ENCODE measurements at places on chromosomes 1 and 21. TPM values are rescaled to one million over a fixed set of nuclear protein-coding genes. Genes with fewer than 3 reads are reported as not detected.

Gene OR10J1
- total RNA-seq, result not detected

DNA sequence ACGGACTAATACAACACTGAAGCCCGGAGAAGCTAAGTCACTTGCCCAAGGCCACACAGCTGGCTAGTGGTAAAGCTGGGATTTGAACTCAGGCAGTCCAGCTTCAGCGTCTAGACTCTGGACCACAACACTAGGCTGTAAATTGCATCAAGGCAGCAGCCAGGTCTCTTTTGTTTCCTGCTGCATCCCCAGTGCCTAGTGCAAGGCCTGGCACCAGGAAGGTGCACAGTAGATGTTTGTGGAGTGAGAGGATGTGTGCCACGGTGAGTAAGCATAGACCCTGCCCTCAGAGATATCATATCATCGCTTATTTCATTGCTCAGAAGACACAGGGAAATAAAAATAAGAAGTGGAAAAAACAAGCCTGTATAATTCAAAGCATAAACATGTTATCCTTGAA lies 40.9 kb downstream of the IGSF21 start:
- no peak for DNase-seq

DNA sequence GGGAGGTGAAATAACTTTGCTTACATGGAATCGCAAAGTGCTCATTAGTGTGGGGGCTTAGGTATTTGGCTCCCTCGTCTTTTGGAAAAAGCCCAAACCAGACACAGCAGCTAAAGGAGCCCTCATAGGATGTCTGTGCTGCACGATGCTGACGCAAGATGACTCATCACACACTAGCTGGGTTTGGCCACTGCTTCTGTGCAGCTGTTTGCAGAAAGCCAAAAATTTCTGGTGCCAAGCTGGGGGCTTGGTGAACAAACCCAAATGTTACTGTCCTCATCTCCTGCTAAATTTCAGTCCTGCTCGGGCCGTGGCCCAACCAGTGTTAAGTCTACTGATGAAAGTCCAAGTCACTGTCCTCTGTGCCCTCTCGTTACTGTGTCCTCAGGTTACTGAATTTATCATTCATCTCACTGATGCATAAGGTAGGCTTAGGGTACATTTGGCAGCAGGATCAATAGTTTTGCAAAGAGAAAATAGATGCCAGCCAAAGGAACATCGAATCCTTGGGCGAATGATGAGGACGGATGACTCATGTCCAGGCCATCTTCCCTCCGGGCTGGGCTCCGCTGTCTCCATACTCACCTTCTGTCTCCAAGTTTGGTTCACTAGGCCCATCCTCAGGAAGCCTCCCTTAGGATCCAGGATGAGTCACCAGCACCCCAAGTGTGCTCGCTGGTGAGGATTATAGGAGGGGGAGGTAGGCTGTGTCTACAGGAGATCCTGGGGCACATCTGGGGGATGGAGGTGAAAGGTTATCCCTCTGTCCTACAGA lies 177.7 kb downstream of the ADSS2 start:
- DNase-seq, result no peak

GRCh38 chr1:193480755-193481154 lies 294.3 kb upstream of the B3GALT2 start:
- no peak for DNase-seq

Gene EDN2
- not detected for total RNA-seq

Gene ANKRD45
- total RNA-seq, result not detected

DNA sequence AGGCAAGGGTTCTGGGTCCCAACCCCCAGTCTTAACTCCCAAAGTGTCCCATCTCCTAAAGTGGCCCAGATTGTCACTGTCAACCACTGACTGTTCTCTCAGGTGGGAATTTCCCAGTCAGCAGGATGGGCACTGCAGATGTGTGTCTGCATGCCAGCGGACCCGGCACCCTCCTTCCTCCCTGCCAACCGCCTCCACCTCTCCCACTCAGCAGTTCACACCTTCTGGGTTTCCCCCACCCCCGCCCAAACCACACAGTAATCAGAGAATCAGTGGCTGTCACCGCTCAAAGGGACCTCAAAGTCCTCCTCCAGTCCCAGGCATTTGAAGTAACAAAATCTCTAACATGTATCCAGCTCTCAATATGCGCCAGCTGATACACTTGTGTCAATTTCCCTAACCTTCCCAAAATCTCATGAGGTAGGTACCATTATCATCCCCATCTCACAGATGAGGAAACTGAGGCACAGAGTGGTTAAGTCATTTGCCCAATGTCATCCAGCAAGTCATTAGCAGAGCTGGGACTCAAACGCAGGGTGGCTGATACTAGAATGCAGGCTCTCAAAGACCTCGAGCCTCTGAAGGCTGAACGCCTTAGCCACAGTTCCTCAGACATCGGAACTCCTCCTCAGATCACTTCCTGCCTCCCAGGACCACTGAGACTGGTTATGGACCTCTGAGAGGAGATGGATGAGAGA lies 4.8 kb downstream of the RUNX3 start:
- peak; percentile 68 for DNase-seq

Gene DENND2C
- 1.9 TPM for total RNA-seq

- DNase-seq, result no peak
Observed at GRCh38 chr1:88208389-88208788, 475.7 kb upstream of the PKN2 start.

DNA sequence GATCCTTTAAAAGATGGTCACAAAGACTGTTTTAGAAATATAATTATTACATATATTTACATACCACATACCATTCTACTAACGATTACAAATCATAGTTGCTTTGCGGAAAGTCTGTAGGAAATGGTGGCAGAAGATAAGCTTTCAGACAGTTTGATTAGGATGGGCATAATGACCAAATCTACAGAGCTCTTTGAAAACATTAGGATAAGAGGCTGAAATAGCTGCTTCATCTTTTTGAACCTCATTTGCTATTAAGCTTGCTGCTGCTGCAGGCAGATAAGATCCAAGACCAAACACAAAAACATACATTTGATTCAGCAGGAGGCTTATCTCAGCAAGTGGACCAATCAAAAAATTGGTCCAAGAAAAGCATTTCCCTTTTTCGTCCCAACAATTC lies 47.1 kb downstream of the DDAH1 start:
- no peak for DNase-seq

Gene THEMIS2
- total RNA-seq, result 57.9 TPM

- no peak for DNase-seq
Observed at GRCh38 chr1:32051706-32052105, 21.0 kb upstream of the TMEM39B start.

DNA sequence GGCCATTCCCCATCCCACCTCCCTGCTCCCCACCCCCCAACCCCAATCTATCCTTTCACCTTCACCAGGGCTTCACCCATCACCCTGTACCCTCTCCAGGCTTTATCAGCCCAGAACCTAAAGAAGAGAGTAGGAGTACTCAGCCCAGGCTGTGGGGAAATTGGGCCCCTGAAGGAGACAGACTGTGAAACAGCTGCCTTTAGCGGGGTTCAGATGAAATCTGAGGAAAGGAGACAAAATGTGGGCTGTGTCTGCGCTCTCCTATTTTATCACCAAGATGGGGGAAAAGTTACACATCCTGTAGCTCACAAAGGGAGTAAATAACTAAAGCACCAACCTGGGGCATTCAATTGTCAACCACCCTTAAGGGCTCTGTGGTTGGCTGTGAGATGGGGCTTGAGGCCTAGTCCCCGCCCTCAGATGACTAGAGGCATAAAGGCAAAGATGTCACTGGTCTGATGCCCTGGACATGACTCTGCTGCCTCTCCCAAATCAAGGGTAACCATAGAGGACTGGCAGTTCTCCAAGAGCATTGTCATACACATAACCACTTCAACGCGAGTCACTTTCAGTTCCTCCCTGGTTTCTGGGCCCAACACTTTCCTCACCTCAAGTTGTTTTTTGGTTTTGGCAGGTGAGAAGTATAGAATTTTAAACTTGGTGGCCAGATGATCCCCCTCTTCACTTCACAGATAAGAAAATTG lies 30.0 kb downstream of the SLC27A3 start:
- DNase-seq, result peak; percentile 79

DNA sequence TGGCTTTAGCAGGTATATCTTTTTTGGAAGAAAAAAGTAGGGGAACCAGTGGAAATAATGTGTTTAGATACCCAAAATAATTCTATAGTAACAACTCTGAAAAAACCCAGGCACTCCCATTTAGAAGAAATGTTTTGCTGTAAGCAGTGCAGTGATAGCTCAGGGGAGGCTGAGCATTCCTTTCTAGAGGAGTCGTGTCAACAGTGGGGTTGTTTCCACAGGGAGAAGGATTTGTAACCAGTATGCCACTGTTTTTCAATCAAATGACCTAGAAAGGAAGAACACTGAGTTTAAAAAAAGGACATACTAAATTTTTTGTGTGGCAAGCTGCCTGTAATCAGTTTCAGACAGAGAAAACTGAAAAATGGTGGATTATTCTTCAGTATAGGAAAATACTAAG lies 2.4 kb downstream of the PGD start:
- DNase-seq, result no peak

Gene NTRK1
- not detected for total RNA-seq

Gene GNAI3
- 7.3 TPM for total RNA-seq

GRCh38 chr1:55877437-55878232 lies 662.5 kb upstream of the USP24 start:
- DNase-seq, result no peak

Measured in naive thymus-derived CD8-positive, alpha-beta T cell (primary cell).